ENCODE measurements at places on chromosomes 13 and 19.
A peak's percentile ranks its signal among the peaks of the same experiment; 100 is the strongest.

DNA sequence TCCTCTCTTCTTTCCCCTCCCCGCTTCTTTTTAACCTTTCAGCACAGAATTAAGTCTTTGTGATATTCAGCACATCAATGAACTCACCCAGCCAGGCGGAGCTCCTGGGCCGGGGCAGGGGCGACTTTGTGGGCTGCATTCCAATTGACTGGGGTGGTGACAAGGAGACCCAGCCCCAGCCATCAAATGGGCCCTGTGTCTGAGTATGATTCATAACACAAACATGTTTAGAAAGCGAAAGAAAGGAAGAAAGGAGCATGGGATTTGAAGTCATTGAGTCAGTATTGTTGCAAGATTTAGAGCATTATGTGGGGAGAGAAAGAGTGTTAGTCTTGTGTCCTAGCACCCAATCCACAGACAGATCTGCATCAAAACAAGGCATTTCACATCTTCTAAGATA, 185.3 kb downstream of the LHFPL6 start:
- no peak for DNase-seq

DNA sequence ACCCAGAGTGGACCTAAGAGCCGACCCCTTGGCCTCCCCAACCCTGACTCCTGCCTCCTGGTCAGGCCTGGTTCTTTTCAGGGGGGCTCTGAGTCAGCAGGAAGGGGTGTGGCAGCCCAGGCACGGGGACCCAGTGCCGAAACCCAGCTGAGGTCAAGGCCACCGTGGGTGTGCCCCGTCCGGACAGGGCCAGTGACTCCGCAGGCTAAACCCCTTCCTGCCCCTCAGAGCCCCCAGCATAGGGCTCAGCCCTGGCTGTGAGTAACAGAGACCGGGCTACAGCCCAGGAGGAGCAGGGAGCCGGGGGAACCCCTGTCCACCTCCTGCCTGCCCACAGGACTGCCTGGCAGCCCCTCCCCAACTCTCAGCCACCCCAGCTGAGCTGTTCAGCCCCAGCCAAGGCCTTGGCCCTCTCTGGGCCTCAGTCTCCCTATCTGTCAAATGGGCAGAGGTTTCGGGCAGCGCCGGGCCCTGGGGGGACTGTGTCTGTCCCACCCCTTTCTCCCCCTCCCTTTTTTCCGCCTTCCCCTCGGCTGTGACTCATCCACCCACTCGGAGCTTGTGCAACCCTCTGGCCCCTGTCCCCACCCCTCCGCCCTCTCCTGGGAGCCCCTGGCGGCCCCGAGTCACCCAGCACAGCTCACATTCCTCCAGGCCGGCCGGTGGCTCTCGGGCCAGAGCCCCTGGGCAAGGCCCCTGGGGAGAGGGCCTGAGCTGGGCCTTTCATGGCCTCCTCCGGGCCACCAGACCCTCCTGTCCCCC, 8.6 kb downstream of the ZBTB7A start:
- peak; percentile 20 for DNase-seq

GRCh38 chr13:104442536-104442935, 1376.3 kb upstream of the SLC10A2 start:
- no peak for DNase-seq

GRCh38 chr13:88701551-88701950, 1030.4 kb downstream of the SLITRK5 start:
- DNase-seq: no peak

- DNase-seq: no peak
Measured at GRCh38 chr19:4555657-4556561, 3.6 kb downstream of the SEMA6B start.

DNA sequence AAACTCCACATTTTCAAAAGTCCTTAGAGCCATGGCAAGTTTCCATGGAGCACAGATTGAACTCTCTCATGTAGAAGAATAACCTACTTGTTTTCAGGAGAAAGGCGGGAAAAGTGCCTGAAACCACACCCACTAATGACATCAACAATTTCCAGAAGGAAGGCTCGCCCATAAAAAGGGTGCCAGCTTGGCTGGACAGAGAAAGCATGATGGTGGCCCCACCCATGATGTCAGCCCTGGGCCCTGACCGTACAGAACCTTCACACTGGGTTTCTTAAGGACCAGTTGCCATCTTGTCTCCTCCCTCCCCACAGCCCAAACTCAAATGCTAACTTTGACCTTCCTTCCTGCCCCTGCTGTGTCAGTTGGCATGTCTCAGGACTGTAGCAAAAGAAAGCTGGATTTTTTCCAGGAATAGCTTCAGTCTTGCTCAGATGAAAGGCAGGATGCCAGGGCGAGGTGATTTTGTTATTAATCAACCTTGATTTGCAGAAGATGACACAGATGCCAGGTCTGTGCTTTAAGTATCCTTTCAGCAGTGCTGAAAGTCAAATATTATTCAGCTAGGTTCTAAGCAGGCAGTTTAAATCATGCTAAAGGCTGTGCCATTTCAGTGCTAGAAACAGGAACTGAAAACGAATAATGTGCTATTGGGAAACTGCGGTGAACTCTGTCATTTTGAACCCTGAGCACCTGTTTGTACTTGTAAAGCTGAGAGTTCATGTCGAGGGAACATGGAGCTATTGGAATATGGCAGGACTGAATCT, 89.5 kb upstream of the RFC3 start:
- DNase-seq: no peak

DNA sequence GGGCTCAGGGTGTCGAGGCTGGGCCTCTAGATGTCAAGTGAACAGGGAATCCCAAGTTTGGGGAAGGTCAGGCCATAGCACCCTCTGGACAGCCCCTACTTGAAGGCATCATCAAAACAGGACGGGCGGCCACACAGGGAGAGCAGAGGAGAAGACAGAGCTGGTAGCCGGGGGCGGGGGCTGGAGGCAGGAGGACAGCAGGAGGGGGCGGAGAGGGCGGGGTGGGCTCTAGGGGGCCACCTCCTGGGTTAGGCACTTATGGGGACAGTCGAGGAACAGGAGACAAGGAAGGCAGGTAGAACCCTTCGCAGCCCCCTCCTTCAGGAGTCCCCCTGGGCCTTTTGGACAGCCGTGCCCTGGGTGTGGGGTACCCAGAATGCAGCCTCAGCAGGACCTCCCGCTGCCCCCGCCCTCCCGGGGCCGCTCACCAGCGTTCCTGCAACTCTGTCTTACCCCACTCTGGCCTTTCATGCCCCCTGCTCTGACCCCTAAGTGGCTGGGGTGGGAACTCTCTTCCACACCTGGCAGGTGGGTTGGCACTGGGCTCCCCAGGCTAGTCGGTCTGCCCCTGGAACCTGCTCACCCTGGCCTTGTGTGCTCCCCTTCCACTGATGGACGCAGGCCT, 5.8 kb downstream of the SSBP4 start:
- no peak for DNase-seq

DNA sequence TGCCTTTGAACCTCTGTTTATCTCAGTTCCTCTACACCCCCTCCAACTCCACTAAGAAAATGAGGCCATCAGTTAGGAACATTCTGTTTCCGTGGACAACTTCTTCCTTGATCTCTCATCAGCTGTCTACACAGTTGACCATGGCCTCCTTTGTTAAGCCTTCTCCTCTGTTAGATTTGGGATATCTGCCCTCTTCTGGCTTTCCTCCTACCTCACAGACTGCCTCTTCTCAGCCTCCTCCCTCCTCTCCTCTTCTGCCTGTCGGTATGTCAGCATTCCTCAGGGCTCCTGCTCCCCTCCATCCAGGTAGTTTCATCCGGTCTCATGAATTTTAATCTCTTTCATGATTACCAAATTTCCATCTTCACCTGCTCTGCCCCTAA, 454.9 kb downstream of the FOXO1 start:
- no peak for DNase-seq

- DNase-seq: no peak
Measured at GRCh38 chr19:33677745-33678426, 56.1 kb downstream of the CHST8 start.

- no peak for DNase-seq
Measured at GRCh38 chr13:20499986-20500385, 25.7 kb downstream of the CRYL1 start.

DNA sequence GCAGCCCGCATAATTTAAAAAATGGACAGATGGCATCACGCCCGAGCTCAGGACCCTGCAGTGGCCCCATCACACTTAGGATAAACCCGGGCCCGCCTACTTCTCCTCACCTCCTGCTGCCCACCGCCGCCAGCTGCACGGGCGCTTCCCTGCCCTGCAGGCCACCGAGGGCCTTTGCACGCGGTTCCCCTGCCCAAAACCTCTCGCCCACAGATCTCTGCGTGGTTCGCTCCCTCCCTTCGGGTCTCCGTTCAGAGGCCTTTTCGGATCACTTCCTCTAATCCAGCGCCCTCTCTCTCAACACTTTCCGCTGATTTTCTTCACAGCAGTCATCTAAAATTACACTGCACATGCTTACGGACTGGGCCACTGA, 1.8 kb downstream of the SHISA7 start:
- DNase-seq: no peak

DNA sequence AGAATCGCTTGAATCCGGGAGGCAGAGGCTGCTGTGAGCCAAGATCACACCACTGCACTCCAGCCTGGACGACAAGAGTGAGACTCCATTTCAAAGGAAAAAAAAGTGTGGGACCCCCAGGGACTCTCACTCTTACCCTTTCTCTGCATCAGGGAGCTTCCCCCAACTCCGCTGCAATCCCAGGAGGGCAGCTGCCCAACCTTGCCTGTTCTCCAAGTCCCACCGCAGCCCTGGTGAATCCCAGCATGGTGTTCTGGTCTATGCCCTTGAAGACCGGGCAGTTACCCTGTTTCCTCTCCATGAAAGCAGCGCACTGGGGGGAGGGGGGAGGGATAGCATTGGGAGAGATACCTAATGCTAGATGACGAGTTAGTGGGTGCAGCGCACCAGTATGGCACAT, 35.7 kb upstream of the DPRX start:
- no peak for DNase-seq

DNA sequence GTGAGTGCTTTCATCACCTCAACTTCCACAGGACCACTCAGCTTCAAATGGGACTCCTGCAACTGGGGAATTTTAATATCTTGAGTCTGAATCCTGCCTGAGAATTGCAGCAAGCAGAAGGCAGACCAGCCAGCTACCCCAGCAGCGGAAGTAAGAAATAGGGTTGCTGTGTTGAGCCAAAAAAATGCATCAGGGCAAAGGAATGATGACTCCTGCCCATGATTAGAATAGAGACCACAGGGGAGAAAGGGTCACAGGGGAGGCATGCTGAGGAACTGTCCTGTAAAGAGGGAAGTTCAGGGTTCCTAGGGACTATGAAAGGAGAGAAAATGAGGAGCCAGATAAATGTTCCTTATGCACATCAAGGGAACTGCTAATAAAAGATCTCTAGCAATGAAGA, 370.2 kb downstream of the KCTD12 start:
- no peak for DNase-seq

DNA sequence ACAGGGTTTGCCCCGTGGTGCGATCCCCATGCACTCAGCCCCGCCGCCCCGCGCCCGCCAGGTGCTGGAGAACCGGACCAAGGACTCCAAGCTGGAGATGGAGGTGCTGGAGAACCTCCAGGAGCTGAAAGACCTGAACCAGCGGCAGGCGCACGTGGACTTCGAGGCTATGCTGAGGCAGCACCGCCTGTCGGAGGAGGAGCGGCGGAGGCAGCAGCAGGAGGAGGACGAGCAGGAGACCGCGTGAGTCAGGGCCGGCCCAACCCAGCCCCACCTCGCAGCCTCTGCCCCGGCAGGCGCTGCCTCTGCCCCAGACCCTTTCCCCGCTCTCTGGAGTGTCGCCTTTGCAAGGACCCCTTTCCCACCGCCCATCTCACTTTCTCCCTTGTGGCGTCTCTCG, 11.3 kb downstream of the YJU2 start:
- DNase-seq: no peak

DNA sequence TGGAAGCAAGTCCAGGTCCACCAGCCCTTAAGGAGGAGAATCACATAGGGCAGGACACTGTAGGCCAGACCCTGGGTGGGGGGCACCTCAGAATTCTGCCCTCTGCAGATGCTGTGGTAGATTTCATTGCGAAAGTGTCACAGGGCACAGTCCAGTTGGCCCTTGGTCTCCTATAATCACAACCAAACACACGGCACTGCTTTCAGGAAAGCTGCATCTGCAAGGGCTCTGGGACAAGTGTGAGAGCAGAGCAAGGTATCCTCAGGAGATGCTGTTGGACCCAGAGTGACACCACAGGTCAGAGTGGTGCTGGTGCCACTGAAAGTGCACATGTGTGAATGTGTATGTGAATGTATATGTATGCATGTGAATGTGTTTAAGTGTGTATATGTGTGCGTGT, 88.6 kb upstream of the MBNL2 start:
- DNase-seq: no peak

- DNase-seq: no peak
Measured at GRCh38 chr13:90120026-90120425, 1227.5 kb upstream of the MIR17HG start.

DNA sequence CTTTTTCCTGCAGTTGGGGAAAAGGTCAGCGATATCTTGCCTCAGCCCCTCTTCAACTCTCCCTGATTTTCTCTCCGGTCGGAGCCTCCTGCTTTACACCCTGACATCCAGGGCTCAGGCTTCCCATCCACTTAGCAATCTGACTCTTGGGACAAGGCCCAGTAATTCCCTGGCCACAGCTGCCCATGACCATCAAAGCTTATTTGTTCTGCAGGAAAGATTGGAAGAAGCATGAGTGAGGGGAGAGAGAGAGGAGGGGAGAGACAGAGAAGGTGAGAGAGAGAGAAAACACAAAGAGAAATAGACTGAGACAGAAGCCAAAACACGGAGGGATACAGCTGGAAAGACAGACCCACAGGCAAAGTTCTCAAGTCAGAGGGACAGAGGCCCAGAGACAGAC, 13.7 kb downstream of the SYT3 start:
- DNase-seq: no peak

- DNase-seq: no peak
Measured at GRCh38 chr13:99614465-99614885, 113.2 kb downstream of the TM9SF2 start.

- no peak for DNase-seq
Measured at GRCh38 chr13:113015826-113016525, 47.0 kb downstream of the MCF2L start.

DNA sequence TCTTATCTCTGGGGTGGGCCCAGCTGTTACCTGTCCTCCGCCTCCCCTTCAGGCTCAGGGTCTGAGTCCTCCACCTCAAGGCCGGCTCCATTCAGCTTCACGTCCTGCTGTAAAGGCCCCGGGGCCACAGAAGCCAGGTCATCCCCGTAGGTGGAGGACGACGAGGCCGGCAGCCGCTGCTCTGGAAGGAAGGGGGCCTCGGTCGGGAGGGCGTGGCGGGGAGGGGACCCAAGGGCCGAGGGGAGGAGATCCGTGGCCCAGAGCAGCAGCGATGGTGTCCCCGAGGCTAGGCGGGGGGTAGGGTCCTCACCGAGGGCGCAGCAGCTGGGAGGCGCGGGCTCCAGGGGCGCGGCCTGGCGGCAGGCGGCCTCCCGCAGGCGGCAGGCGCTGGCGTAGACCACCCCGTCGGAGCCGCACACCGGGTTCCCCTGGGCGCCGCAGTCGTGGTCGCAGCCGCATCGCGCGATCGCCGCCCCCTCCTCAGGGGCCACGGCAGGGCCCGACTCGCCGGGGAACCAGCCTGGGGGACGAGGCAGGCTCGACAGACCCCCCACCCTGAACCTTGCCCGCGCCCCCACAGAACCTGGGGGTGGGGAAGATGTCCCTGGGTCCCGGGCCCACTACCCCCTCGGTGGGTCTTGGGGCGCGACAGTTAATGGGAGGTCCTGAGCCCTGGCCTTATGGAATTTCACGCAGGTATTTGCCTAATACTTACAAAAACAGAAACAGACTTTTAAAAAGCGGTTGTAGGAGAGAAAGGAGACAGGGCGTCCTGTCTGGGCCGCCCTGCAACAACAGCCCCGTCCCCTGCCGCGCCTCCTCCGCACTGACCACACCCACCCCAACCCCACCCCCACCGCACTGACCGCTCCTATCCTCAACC, 7.6 kb downstream of the F2RL3 start:
- no peak for DNase-seq

- DNase-seq: peak; percentile 74
Measured at GRCh38 chr19:47613165-47614020, 4.5 kb downstream of the BICRA start.

All from fibroblast of skin of left biceps (primary cell).